ENCODE measurements at places on chromosomes 6 and 20.

DNA sequence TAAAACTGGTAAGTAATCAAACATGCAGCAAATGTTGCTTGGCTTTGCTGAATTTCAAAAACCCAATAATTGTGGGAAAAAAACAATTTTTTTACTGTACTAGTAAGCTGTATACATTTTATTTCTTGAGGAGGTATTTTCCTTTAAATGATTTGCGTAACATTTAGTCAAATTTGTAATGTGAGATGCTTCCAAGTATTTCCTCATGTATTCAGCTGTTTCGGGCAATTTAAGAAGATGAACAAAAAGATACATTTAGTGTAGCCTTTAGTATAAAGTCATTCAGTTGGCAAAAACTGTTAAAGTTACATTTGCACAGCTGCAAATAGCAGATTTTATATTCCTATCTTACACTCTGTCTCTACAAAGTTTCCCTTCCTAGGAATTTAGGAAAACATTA lies 186.1 kb upstream of the SCGN start:
- no peak for DNase-seq

- DNase-seq, result no peak
Measured at GRCh38 chr6:20929283-20929682, 395.0 kb downstream of the CDKAL1 start.

- DNase-seq, result no peak
Measured at GRCh38 chr6:170291271-170292110, 613 bp upstream of the DLL1 start.

GRCh38 chr6:32166411-32167061 lies 2.1 kb downstream of the EGFL8 start:
- no peak for DNase-seq

- DNase-seq, result peak; percentile 35
Measured at GRCh38 chr20:31473331-31474096, 1.4 kb downstream of the DEFB124 start.

GRCh38 chr20:16007962-16008361 lies 565.3 kb downstream of the KIF16B start:
- DNase-seq, result peak; percentile 66

- no peak for DNase-seq
Measured at GRCh38 chr6:148598724-148599123, 148.1 kb upstream of the UST start.

DNA sequence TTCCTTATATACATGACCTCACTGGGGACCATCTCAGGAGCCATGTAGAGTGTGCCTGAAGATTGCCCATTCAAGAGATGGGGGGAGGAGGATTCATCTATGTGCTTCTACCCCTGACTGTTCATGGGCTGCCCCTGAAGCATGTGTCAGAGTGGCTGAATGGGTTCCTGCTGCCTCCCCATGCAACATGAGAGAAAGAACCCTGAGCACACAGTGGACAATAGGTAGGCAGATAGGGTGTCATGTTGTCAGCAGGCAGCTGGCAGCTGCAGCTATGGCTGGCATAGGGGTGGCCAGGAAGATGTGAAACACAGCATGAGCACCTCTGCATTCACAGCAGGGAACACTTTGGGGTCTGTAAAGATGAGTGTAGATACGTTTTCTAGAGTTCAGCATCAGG lies 208.4 kb upstream of the CNR1 start:
- no peak for DNase-seq

DNA sequence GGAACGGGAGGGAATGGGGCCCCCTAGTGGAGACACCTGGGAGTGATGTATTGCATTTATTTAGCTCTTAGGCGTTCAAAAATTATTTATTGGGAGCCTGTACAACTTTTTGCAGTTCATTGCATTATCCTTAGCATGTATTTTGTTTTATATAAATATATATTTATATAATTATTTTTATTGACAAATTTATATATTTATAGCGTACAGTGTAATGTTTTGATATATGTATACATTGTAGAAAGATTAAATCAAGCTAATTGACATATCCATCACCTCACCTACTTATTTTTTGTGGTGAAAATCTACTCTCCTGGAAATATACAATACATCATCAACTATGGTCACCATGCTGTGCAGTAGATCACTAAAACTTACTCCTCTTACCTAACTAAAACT lies 975 bp downstream of the SIRT5 start:
- DNase-seq, result no peak

DNA sequence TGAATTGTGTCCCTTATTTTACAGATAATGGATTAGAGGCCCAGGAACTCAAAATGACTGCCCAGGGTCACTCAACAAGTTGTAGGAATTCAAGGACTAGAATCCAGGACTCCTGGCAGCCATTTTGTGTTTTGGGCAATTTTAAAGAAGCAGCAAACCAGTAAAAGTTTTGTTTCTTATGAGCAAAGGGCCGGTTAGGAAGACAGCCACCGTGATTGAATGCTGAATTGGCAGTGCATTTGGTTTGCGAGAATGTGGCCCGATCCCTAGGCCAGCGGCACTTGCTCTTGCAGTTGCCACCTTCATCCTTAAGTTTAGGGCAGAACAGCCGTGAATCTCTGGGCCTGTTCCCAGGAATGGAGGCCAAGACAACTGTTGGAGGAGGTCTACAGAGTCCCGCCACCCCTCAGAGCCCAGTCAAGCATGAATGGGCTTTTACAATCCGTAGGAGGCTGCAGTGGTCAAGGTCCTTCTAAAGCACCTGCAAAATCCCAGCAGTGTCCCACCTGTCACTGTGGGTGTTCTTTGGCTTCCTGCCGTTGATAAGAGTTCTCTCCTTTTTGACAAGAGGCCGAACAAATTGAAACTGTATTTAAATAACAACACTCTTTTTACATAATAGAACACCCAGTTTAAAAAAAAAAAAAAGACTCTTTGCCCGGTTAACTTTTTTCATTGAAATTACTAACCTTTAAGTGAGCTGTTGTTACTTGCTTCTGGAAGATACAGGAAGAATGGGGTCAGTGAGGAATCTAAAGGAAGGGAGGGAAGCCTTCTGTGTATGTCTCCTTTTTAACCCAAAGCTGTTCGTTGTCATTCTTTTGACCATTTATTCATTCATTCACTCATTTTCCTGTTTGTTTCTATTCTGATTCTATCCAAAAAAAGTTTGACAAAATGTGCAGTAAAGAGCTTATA lies 68.7 kb downstream of the PHACTR2 start:
- no peak for DNase-seq

GRCh38 chr6:167647306-167647705 lies 179.4 kb upstream of the AFDN start:
- no peak for DNase-seq

GRCh38 chr6:129659167-129659566 lies 50.8 kb downstream of the ARHGAP18 start:
- no peak for DNase-seq

DNA sequence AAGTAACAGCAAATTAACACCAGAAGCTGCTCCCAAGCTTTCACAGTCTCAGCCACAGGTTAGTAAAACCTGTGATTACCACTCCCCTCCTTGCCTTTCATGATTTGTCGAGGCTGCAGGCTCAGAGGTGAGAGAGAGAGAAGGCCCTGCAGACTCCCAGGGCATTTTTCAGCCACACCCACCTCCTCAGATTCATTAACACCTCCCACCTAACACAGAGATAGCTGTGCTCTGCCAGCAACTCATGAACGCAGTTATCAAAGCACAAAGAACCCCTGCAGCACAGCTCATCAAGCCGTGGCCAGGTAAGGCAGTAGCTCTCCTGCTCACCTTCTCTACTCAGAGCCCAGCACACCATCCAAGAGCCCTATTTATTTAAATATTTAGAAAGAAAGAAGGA lies 27.1 kb downstream of the F13A1 start:
- DNase-seq, result no peak

- DNase-seq, result no peak
Measured at GRCh38 chr20:5211803-5212714, 85.3 kb downstream of the CDS2 start.

GRCh38 chr6:37024656-37025337 lies 19.3 kb downstream of the FGD2 start:
- DNase-seq, result no peak

GRCh38 chr6:113292646-113293422 lies 564.3 kb upstream of the MARCKS start:
- no peak for DNase-seq

- no peak for DNase-seq
Measured at GRCh38 chr6:53840027-53840426, 45.2 kb downstream of the LRRC1 start.

GRCh38 chr6:3527651-3527977 lies 70.8 kb upstream of the SLC22A23 start:
- no peak for DNase-seq

DNA sequence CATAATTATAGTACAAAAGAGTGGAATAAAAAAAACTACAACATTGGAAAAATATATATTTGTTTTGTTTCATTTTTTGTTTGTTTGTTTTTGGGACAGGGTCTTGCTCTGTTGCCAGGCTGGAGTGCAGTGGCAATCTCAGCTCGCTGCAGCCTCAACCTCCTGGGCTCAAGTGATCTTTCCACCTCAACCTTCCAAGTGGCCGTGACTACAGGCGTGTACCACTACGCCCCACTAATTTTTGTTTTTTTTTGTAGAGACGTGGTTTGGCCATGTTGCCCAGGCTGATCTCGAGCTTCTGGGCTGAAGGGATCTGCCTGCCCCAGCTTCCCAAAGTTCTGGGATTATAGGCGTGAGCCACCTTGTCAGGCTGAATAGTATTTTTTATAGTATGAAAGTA lies 41.4 kb upstream of the SH3BGRL2 start:
- DNase-seq, result no peak

DNA sequence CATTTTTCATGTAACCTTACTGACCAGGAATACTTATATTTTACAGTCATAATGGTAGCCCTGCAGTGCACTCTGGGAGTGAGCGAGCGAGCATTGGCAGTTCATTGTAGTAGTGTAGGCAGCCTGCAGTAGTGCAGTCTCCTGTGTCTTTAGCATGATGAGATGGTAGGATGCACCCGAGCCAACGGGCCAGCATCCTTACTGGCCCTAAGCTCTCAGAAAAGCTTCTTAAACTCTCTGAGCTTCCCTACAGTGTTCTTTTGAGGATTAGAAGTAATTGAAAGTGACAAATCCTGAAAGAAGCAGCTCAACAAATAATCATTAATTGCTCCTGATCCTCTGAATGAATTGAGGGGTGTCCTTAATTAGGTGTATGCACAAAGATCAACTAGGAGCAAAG lies 20.9 kb downstream of the SLC9A8 start:
- no peak for DNase-seq

- DNase-seq, result no peak
Measured at GRCh38 chr20:18743665-18744440, 69.7 kb upstream of the SCP2D1 start.

DNA sequence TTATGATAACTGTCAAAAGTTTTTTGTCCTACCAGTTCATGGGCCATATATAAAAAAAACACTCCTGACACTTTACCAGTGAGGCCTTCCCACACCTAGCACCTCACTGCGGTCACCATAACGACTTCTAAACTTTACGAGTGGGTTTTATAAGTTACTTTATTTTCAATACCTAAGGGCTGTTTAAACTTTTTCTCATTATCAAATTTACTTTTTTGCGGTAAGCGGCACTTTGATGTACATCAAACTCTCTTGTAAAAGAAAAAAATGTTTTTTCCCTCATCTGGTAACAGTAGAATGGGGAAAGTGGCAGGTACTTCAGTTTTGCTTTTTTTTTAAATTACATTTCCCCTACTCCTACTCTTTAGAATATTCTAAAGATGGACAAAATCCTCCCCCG lies 36.2 kb downstream of the FYN start:
- no peak for DNase-seq

GRCh38 chr20:59765599-59766177 lies 161.3 kb downstream of the PHACTR3 start:
- peak; percentile 43 for DNase-seq

DNA sequence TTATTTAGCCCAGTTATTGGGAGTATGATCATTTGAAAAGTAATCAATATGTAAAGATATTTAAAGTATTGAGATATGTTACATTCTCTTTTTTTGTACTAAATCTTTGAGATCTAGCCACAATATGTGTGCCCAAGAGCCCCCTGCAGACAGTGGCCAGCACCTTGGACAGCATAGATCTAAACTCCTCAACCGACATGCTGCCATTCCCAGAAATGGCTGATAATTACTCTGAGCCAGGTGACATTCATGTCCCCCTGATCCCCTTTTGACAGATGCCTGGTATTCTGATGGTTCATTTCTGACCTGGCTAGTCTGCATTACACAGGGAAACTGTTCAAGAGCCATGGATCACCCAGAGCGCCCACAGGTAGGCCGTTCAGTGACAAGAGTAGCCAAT lies 177.1 kb downstream of the ZDHHC14 start:
- DNase-seq, result no peak

- peak; percentile 97 for DNase-seq
Measured at GRCh38 chr6:26327450-26328264, 37.3 kb upstream of the BTN3A2 start.

DNA sequence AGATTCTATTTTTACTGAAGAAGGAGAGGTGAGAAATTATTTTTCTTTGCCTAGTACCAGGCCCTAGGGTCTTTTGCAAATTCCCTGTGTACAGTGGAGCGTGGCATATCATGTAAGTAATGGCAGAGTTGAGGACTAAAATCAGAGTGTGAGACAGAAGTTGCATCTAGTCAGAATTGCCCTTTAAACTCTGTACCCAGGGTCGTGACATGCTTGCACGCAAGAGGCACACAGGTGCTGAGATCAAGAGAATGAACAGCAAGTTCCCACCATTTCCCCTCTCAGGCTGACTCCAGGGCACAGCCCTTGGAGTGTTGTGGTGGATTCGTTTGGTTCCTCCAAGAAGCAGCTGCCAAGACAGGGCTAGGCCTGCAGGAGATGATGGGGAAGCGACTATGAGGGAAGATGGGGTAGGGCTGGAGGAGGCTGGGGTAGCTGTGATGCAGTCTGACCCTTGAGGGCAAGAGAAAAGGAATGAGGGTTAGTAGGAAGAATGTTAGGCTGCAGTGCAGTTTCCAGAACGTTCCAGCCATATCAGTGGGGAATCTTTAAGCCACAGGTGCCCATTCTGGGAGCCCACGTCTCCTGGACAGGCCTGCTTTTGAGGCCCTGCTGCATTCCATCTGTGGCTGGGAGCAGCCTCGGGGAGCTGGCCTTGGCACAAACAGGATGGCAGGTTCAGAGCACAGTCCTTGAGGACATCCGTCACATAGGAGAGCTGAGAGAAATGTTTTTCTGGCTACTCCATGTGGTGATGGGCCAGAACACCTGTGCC lies 6.9 kb downstream of the NELFCD start:
- DNase-seq, result no peak

DNA sequence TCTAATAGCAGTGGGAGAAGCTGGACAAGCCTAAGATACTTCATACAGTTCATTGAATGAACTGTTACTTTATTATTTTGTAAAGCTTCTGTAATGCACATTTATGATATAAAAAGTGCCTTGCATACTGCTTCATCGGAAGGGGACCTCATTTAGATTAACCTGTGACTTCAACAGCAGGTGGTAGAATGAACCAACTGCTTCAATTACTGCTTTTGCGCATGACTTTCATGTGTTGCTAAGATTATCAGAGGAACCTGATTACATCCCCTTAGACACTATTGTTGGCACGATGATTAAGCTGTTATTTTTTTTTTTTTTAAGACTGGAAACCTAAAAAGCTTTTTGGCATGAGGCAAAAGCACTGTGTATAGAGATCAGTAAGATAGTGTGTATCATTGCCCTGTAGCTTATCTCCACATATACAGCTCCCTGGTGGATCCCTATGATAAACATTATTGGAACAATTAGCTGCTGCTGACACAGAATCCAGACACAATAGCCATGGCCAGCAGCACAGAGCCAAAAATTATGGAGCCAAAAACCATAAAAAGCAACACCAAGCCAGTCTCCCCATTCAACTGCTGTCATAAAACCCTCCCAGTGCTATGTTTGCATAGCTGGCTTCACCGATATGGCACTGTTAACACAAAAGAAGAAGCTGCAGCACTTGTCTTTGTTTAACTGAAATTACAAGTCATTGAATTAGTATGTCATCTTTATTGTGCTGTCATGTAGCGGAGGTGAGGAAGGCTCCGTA lies 731.6 kb upstream of the MMS22L start:
- DNase-seq, result peak; percentile 71
